ENCODE measurements at places on chromosomes 6 and 20. TPM values are rescaled to one million over a fixed set of nuclear protein-coding genes. Genes with fewer than 3 reads are reported as not detected.

Gene BCAS4
- 0.66 TPM for total RNA-seq

Gene SLC35F1
- total RNA-seq, result not detected

Gene LAMA2
- total RNA-seq, result 47.5 TPM

Gene RPS10
- 902 TPM for total RNA-seq

Gene OR2B6
- not detected for total RNA-seq

Gene GGTLC1
- not detected for total RNA-seq

Gene CENPQ
- total RNA-seq, result 1.5 TPM

Gene ELOVL2
- total RNA-seq, result 0.18 TPM

Gene CEBPB
- total RNA-seq, result 35.0 TPM

Gene CST5
- total RNA-seq, result not detected

Gene HLA-DMA
- total RNA-seq, result 47.0 TPM

Gene KIF6
- total RNA-seq, result not detected

Gene MAS1
- total RNA-seq, result not detected

Gene BPI
- total RNA-seq, result not detected

Gene HINT3
- 10.5 TPM for total RNA-seq

Gene HTR1E
- total RNA-seq, result not detected

Gene NRSN1
- not detected for total RNA-seq

Gene SFTA2
- total RNA-seq, result not detected

Gene MCHR2
- total RNA-seq, result not detected

Gene BFSP1
- total RNA-seq, result not detected

Gene EYS
- not detected for total RNA-seq

Gene SLC4A11
- total RNA-seq, result 1.1 TPM

Gene CD24
- total RNA-seq, result 119 TPM

Gene FBXO30
- 7.2 TPM for total RNA-seq

Gene BHLHE23
- not detected for total RNA-seq

Gene HEY2
- total RNA-seq, result 2.0 TPM

Gene PRSS35
- not detected for total RNA-seq

Gene C6orf132
- 47.9 TPM for total RNA-seq

Gene FRK
- total RNA-seq, result 24.6 TPM

Gene ALDH8A1
- 0.40 TPM for total RNA-seq

Gene MUCL3
- not detected for total RNA-seq

Gene CST7
- 4.7 TPM for total RNA-seq

Gene SYTL3
- total RNA-seq, result 10.9 TPM

Gene SYCP2L
- not detected for total RNA-seq

Gene TMEM244
- not detected for total RNA-seq

Gene ULBP2
- not detected for total RNA-seq

Gene FOXQ1
- total RNA-seq, result not detected

Gene ARMH2
- not detected for total RNA-seq

Gene EPHA7
- 1.5 TPM for total RNA-seq

Gene ATP5F1E
- total RNA-seq, result 28.0 TPM

Gene ZNF391
- 0.18 TPM for total RNA-seq

Gene DPPA5
- not detected for total RNA-seq

Gene CPXM1
- total RNA-seq, result not detected

Gene MYH7B
- total RNA-seq, result 1.7 TPM

Gene COX4I2
- not detected for total RNA-seq

Gene GLP1R
- not detected for total RNA-seq

Gene ZBTB46
- 33.0 TPM for total RNA-seq

Gene GFRAL
- not detected for total RNA-seq

Gene TBX18
- total RNA-seq, result not detected

Gene MEI4
- not detected for total RNA-seq

Gene C6orf89
- total RNA-seq, result 25.6 TPM

Gene ANGPT4
- not detected for total RNA-seq

Gene HLA-G
- not detected for total RNA-seq

Gene POM121L2
- not detected for total RNA-seq

Gene TRIM10
- total RNA-seq, result 2.5 TPM

All from Peyer's patch (tissue), 4 donors.